Neural progenitor cell (in vitro differentiated cells): ENCODE measurements at places on chromosomes 5 and 9.

- no peaks in the 10 kb centered on the region for H3K4me1 ChIP-seq
- no peaks in the 10 kb centered on the region for H3K27me3 ChIP-seq
- DNase-seq = no peak
- no peak overlapping the region for H3K4me3 ChIP-seq
- H3K27ac ChIP-seq = no peak overlapping the region
Observed at GRCh38 chr5:35138232-35138631, 90.5 kb upstream of the AGXT2 start.

DNA sequence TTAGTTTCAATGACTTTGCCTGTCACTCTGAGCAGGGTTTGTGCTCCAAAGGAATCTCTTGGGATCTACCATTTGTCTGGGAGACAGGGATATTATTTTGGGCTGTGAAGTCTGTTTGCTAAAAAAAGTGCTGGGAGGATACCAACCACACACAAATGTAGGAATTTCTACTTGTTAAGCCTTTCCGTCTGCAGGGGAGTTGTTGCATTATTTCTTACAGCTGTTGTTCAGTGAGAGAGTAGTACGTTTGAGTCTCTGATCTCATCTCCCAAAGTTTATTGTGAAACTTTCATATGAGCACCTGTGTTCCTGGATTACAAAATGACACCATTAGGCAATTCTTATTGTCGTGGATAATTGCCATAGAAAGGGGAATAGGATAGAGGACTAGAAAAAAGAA lies 78.3 kb upstream of the SEMA6A start:
- no peaks in the 10 kb centered on the region for H3K27me3 ChIP-seq
- no peak overlapping the region for H3K27ac ChIP-seq
- DNase-seq = peak; percentile 21
- H3K4me3 ChIP-seq = no peak overlapping the region
- no peaks in the 10 kb centered on the region for H3K36me3 ChIP-seq
- H3K4me1 ChIP-seq = peaks cover 53% of the 10 kb centered on the region

- H3K27me3 ChIP-seq = no peaks in the 10 kb centered on the region
- no peak overlapping the region for H3K27ac ChIP-seq
- H3K4me3 ChIP-seq = no peak overlapping the region
Observed at GRCh38 chr9:131980267-131981016, 99.2 kb downstream of the MED27 start.

DNA sequence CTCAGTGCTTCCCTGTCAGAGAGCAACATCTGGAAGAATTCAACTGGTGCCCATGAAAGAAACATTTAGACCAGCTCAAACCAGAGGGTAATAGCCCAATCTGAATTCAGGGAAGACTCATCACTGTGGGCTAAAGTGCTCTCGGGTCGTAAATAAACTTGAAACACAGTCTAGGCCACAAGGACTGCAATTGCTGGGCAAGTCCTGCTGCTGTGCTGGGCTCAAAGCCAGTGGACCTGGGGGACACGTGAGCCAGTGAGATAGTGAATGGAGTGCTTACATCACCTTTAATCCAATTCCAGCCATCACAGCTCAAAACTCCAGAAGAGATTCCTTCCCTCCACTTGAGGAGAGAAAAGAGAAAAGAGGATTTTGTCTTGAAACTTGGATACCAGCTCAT lies 78.1 kb upstream of the DAP start:
- no peaks in the 10 kb centered on the region for H3K27me3 ChIP-seq
- DNase-seq = no peak
- H3K4me1 ChIP-seq = no peaks in the 10 kb centered on the region
- H3K36me3 ChIP-seq = no peaks in the 10 kb centered on the region
- no peak overlapping the region for H3K27ac ChIP-seq

DNA sequence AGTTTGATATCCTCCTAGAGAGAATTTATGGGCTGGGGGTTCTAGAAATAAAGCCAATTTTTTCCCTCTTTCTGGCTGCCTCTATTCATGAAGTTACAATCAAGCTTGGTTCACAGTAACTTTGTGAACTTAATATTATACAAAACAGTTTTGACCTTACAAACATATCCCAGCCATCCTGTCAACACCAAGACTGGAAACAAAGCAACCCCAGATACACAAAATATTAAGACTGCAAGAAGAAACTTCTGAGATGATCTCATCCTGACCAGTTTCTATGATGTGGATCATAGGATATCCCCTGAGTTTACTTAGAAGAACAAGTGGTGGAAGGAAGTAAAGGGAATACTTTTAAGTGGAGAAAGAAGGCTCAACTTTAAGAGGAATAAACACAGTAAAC lies 28.3 kb upstream of the CER1 start:
- DNase-seq = no peak
- H3K36me3 ChIP-seq = no peaks in the 10 kb centered on the region
- peaks cover 13% of the 10 kb centered on the region for H3K4me1 ChIP-seq
- H3K4me3 ChIP-seq = no peak overlapping the region
- H3K27me3 ChIP-seq = no peaks in the 10 kb centered on the region
- H3K27ac ChIP-seq = no peak overlapping the region
